Renal pelvis (tissue), 12 donors: ENCODE measurements at places on chromosomes 7 and 10. TPM values are rescaled to one million over a fixed set of nuclear protein-coding genes. Genes with fewer than 3 reads are reported as not detected.
A peak's percentile ranks its signal among the peaks of the same experiment; 100 is the strongest.

The HSPA12A gene
- 48.7 TPM for polyA plus RNA-seq

The EGR2 gene
- polyA plus RNA-seq = 1.3 TPM

The GNAT3 gene
- not detected for polyA plus RNA-seq

The EBLN1 gene
- polyA plus RNA-seq = not detected

The CNPY1 gene
- polyA plus RNA-seq = not detected

The ABCB1 gene
- polyA plus RNA-seq = 25.8 TPM

The SLC26A4 gene
- 2.3 TPM for polyA plus RNA-seq

The CCZ1 gene
- 83.4 TPM for polyA plus RNA-seq

- DNase-seq = no peak
Observed at GRCh38 chr7:127818306-127818705, 166.3 kb downstream of the SND1 start.

GRCh38 chr10:85532773-85533172, 833.8 kb downstream of the GRID1 start:
- no peak for DNase-seq

GRCh38 chr7:36285276-36285675, 104.4 kb upstream of the ANLN start:
- DNase-seq = no peak

DNA sequence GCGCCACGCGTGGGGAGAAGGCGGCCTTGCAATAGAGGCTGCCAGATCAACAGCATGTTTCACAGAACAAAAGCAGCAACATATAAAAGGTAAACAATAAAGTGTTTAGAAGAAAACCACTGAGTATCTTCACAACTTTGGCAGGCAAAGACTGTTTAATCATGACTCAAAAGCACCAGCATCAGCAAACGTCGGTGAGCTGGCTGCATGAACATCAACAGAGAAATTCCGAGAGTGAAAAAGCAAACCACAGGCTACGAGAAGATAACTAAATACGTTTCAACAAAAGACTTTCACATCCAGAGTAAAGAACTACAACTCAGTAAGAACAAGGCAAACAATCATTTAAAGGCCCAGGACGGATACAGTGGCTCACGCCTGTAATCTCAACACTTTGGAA, 172.0 kb downstream of the MAD1L1 start:
- no peak for DNase-seq

DNA sequence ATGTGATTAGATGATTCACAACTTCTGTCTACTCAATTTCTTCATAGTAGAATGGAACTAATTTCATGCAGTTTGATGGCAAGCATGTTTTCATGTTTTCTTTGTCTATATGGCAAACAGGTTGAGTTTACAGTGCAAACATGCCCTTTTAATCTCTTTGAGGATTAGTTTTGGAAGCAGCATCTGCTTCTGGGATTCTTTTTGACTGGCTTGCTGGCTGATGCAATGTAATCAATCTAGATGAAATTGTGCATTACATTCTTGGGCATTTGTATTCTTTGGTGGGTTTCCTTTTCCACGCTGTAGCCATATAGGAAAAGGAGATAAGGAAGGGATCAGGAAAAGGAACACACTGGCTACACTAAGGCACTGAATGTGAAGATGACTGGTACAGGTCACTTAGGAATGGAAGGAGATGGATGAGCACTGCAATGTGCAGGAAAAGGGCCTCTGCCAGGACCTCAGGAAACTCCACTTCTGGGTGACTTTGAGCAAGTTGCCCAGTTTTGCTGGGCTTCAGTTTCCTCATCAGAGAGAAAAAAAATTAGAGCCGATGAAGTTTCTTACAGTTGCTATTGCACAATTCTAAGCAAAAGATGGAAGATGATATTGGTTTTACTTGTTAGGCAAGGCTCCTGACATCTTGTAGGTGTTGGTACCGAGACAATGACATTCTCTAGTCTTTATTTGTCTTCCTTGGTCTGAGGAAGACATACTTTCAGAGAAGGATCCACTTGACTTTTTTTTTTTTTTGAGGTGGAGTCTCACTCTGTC, 269.1 kb downstream of the SUGCT start:
- DNase-seq = no peak

DNA sequence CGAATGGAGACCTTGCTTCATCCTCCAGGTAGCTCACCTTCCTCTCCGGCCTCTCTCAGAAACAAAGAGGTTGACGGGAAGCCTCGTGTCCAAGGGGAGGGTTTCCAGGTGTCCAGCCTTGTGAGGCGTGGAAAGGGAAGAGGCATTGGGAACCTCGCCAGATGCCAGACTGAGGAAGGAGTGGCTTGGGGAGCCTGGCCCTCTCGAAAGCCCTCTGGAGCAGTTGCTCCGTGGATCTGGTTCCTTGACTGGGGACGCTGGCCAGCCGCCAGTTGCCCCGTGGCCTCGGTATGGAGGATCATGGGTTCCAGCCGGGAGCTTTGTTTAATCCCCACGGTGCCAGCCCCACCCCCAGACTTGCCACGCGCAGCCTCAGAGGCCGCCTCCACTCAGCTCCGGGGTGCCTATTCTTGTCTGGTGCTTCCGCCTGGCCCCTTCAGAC, 30.3 kb upstream of the SUN1 start:
- peak; percentile 28 for DNase-seq

DNA sequence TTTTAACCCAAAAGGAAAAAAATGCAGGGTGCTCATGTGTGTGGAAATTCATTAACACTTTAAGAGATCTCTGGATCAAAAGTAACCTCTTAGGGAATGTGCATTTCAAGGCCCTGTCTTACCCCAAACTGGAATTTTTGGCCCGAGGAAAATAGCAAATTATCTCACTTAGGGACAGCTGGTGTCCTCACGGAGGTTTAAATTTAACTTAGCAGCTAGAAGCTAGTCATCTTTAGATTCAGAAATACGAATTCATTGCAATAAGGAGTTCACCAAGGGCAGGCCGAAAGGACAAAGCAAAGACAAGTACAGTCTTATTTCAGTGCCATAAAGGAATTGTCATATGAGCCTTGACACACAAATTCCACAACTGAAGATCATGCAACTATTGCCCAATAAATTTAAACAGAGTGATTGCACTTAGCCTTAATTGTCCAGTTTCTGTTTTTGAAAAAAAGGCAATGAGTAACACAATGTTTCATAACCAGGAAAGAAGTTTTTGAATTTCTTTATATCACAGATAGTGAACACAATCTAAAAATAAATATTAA, 22.4 kb upstream of the SEMA3C start:
- DNase-seq = no peak

DNA sequence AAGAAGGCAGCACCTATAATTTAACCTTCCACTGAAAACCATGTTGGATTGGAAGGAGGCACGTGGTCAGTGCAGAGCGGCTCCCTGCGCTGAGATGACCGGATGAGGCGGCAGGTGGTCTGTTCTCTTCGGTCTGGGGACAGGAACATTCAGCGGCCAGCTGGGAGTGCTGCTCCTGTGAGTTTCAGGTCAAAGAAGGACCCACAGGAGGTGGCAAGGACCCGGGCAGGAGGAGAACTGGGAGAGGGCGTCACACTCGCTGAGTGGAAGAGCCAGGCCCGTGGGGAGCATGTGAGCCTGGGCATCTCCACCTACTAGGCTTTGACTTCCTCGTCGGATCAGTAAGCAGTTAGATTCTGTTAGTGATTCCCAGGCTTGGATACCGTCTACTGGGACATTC, 113.4 kb upstream of the SHH start:
- DNase-seq = no peak

DNA sequence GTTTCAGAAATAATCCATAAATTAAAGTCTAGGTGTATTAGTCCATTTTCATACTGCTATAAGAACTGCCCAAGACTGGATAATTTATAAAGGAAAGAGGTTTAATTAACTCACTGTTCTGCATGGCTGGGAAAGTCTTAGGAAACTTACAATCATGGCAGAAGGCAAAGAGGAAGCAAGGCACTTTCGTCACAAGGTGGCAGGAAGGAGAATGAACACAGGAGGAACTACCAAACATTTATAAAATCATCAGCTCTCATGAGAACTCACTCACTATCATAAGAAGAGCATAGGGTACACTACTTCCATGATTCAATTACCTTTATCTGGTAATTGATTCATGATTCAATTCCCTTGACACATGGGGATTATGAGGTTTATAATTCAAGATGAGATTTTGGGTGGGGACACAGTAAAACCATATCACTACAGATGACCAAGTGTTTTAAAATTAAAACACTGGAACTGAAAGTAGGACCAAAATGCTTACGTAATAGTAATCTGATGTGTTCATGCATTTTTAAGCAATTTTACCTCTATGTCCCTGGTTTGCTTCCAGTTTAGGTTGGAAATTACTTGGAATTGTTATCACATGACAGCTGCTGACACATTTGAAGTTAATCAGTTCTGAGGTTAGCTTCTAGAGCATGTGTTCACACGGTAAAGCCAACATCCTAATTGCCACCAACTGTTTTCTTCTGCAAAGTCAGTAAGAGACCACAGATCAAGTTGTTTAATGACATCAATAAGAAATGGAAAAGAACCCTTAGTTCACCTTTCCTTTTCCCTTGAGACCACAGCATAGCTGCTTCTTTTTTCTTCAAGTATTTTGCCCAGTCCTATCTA, 48.4 kb upstream of the SEMA3C start:
- no peak for DNase-seq

- no peak for DNase-seq
Observed at GRCh38 chr7:39847227-39847626, 102.8 kb upstream of the CDK13 start.

DNA sequence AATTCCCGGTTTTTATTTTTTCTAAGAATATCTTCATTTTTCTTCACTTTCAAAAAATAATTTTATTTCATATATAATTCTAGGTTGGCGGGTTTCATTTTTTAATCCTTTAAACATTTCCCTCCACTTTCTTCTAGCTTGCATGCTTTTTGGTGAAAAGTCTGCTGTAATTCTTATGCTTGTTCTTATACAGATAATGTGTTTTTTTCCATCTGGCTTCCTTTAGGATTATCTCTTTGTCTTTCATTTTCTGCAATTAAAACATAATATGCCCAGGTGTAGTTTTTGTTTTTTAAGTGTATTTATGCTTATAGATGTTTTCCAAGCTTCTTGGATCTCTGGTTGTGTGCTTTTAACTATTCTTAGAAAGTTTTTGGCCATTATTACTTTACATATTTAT, 341.3 kb upstream of the SEMA3C start:
- DNase-seq = no peak

- DNase-seq = no peak
Observed at GRCh38 chr7:151744656-151745638, 132.0 kb downstream of the PRKAG2 start.
